ENCODE measurements at places on chromosomes 5 and 9.

DNA sequence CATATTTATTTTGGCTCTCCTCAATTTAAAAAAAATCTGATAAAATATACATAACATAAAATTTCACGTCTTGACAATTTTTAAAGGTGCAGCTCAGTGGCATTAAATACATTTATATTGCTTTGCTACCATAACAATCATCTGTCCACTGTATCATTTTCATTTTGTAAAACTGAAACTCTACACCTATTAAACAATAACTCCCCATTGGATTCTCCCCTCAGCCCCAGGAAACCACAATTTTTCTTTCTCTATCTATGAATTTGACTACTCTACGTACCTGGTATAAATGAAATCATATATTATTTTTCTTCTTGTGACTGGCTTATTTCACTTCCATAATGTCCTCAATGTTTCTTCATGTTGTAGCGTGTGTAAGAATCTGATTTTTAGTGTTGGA lies 563.5 kb downstream of the PRR16 start:
- no peak for DNase-seq

- DNase-seq = no peak
Measured at GRCh38 chr5:41334758-41335157, 121.4 kb upstream of the C6 start.

DNA sequence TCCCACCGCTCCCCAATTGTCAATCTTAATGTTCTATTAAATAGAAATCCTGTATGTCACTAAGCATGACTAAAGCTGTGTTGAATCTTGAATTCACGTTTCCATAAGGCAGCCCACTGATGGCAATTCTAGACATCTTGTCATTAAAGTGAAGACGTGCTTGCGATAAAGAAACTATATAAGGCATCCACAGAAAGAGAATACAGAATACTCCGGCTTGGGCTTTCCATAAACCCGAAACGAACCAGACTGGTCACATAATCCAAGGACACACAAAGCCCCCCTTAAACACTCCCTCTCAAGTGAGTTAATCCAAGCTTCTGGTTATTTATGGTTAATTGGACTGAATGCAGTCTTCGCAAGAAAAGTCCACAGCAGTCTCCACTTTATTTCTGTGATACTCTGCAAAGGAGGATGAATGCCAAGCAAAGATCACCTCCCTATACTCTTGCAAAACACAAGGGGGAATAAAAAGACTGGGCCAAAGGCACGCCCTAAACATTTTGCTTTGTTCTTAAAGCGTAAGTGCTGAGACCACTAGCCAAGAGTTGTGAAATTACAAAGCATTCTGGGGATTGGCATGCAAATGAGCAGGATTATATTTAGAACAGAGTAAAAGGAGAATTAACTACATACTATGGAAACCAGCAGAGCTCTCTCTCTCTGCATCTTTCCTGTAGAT lies 54.7 kb downstream of the DPYSL3 start:
- no peak for DNase-seq

DNA sequence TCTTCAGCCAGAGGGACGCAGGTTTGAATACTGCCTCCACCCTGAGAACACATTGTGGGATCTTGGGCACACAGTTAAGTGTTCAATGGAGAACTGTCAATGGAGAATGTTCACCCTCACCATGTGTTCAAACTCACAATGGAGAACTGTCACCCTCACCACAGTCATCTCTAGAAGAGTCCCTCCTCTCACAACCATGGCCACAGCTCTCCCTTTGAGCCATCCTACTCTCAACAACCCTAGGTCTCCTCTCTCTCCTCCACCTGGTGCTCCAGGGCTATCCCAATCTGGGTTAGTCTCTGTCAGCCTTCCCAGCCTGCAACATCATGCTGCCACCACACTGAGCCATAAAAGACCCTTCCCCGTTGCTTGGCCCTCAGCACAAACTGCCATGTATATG lies 36.3 kb upstream of the HAND1 start:
- no peak for DNase-seq

- peak; percentile 28 for DNase-seq
Measured at GRCh38 chr5:178279723-178280438, 47.3 kb upstream of the PHYKPL start.

DNA sequence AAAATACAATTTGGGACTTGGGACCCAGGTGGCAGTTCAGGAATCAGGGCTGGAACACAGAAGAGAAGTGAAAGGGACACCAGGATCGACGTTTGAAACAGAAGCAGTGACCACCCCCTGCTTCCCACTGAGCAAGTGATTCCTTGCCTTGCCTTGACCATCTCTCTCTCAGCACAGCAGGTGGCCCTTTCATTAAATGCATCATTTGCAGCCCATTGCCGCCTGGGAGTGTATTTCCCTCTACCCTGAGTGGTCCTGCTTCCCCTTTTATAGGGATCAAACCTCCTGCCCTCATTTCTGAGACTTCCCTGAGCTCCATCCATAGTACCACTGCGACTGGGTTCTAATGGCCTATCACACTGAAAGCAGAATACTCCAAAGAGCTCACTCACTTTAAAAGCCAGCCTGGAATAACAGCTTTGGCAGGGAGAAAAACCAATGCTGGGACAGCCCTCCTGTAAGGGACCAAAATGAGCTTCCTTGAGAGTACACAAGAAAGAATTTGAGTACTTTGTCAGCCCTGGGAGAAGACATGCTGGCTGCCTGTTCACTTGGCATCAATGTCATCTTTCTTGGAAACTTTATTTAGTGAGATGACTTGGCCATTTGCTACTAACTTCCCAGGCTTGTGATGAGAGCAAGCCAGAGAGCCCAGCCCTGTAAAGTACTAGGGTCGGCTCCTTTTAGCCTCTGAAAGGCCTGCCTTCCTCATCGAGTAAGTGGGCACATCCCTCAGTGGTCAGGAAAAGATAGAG lies 149.7 kb downstream of the SLIT3 start:
- no peak for DNase-seq
